ENCODE measurements at places on chromosomes 16 and 17.

DNA sequence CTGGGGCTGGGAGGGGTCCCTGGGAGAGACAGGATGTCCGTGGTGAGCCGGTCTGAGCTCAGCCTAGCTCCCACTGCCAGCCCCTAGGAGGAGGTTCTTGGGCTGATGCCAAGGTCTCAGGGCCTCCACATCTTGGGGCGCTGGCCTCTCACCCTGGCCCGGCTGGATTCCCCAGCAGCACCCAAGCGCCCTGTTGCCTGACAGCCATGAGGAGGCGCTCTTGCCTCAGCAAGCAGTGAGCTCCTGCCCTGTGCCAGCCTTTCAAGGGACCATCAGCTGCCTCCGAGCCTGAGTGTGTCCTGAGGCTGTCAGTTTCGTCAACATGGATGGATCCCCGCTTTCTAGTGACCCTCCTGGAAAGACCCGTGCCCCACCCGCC is 234.9 kb upstream of the CIBAR2 start:
- DNase-seq: no peak

GRCh38 chr17:48262982-48263730 is 155.6 kb downstream of the SNX11 start:
- peak; percentile 25 for DNase-seq

GRCh38 chr16:89036776-89037175 is 56.9 kb upstream of the ACSF3 start:
- no peak for DNase-seq

- no peak for DNase-seq
Measured at GRCh38 chr16:4056161-4057105, 59.8 kb downstream of the ADCY9 start.

- DNase-seq: no peak
Measured at GRCh38 chr16:53745086-53745485, 41.1 kb downstream of the FTO start.

DNA sequence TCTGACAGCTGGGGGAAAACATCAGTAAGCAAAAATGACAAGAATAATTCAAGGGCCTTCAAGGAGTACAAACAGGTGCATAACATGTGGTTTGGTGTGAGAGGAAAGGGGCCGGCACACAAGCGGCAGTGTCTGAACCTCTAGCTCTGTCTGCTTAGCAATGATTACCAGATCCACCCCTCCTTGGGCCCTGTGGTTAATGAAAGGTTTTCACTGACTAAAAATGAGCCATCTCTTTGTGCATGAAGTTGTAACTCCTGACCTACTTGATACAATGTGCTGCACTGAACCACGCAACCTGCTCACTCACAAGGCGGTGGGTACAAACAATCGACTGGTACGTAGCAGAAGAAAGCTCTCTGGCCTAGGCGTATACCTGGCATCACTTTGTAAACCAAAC is 15.1 kb downstream of the FAM117A start:
- no peak for DNase-seq

DNA sequence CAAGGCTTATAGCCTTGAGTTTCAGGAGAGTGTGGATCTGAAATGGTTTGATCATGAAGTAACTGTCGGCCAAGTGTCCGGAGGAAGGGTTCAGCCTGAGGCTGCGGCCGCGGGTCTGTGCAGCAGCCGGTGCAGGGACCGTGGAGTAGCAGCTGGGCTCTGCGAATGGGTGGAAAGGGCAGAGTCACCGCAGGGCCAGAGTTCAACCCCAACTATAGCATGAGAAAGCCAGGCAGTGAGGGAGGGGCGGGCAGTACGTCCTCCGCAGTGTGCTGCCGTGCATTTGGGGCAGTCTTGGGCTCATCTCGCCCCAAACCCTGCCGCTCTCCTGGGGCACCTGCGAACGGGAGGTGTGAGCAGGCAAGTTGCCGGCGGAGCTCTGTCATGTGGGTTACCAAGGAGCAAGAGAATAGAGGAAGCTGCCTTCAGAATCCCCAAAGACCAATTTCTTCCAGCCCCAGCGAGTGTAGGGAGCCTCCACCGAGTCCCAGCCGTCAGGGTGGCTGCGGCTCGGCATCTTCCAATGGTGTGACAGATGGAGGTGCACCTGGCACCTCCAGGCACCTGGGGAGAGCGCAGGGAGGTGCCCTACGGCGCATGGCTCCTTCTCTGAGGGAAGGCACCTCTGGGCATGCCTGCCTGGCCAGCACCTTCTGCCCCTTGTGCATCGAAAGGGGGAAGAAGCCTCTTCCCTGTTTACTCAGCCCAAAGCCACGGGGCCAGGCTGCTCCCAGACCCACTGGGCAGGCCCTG is 87.3 kb downstream of the RPA1 start:
- no peak for DNase-seq

GRCh38 chr17:4073983-4074830 is 68.6 kb downstream of the ZZEF1 start:
- peak; percentile 92 for DNase-seq

- no peak for DNase-seq
Measured at GRCh38 chr17:973053-973452, 6.5 kb downstream of the NXN start.

GRCh38 chr16:61681124-61681523 is 355.1 kb downstream of the CDH8 start:
- no peak for DNase-seq

GRCh38 chr17:77320044-77320440 is 179.3 kb downstream of the SEC14L1 start:
- DNase-seq: peak; percentile 62

- no peak for DNase-seq
Measured at GRCh38 chr16:86888231-86889053, 310.1 kb downstream of the FOXL1 start.

DNA sequence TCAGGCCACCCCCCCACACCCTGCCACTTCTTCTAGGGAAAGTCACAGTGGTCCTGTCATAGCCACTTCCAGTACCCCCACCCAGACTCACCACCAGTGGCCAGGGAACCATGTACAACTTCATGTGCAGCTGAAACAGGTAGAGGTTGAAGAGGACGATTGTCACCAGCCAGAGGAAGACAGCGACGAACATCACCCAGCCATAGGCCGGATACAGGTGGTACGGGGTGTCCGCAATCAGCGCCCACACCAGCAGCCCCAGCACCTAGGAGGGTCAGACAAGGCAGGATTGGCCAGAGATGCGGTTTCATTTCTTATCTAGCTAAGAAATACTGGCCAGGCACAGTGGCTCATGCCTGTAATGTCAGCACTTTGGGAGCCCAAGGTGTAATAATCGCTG is 16.7 kb downstream of the ARL2BP start:
- no peak for DNase-seq

- no peak for DNase-seq
Measured at GRCh38 chr17:44010966-44011647, 3.7 kb downstream of the TMEM101 start.

DNA sequence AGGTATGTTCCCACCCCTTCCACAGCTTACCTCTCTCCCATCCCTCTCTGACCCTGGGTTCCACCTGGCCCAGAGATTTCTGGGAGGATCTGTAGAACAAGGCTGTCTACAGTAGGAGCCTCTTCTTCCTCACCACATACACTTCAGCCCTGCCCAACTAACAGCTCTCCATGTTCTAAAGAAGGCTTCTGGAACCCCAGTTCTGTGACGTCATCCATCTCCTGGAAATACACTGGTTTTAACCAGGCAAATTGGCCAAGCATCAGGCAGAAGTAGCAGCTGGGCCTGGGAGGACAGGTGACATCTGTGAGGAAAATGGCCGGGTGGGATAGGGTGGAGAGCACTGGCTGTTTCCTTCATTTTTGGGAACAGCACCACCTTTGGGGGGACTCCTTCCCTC is at the start of gene LYZL6:
TSS of gene LYZL6 (minus strand) at position 177 of the 400 bp plus-strand sequence. CDS start 4,357 bp downstream, outside the sequence.
- DNase-seq: no peak

DNA sequence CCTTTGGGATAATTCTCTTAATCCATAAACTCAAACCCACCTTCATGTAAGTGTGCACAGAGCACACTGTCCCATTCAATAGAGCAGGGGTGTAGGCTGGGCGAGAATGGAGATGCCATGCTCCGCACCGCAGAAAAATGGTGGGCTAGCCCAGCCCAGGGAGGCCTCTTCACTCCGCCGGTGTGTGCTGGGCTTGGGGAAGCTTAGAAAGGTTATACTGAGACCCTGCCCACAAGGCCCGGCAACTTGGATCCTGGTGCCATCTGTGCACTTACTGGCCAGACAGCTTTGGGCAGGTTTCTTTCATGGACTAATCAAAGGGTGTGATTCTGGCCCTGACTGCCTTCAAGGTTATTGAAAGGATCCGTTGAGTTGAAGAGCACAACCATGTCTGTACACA is 3.7 kb upstream of the STAT5A start:
- no peak for DNase-seq

DNA sequence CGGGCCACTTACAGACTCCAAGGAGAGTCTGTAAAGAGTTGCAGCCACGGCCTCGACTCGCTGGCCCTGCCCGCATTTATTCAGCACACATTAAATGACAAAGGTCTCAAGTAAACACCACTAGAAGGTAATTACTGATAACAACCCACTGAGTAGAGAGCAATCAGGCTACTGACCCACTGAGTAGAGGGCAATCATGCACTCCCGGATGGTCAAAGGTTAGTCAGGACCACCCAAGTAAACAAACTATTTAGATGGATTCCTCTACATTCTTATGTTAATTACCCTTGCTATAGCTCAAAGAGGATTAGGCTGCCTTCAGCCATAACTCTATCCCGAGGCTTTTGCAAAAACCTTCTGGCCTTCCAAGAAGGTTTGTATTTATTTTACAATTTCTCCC is 30.7 kb upstream of the ZNF267 start:
- DNase-seq: no peak

GRCh38 chr17:31200287-31200686 is 96.8 kb downstream of the OMG start:
- peak; percentile 11 for DNase-seq

DNA sequence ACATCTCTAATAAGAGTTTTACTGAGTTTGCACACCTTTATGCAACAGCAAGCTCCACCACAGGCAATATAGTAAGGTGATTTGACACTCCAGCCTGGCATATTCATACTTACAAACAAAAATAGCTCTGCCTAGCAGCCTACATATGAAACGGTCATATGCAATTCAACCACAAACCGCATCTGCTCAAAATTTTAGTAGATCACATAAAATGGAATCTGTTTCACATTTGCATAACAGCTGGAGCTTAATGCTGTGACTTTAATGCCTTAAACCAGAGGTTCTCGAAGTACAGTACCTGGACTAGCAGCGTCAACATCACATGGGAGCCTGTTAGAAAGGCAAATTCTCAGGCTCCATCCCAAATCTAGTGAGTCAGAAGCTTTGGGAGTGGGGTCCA is 578.4 kb downstream of the CDH11 start:
- no peak for DNase-seq

DNA sequence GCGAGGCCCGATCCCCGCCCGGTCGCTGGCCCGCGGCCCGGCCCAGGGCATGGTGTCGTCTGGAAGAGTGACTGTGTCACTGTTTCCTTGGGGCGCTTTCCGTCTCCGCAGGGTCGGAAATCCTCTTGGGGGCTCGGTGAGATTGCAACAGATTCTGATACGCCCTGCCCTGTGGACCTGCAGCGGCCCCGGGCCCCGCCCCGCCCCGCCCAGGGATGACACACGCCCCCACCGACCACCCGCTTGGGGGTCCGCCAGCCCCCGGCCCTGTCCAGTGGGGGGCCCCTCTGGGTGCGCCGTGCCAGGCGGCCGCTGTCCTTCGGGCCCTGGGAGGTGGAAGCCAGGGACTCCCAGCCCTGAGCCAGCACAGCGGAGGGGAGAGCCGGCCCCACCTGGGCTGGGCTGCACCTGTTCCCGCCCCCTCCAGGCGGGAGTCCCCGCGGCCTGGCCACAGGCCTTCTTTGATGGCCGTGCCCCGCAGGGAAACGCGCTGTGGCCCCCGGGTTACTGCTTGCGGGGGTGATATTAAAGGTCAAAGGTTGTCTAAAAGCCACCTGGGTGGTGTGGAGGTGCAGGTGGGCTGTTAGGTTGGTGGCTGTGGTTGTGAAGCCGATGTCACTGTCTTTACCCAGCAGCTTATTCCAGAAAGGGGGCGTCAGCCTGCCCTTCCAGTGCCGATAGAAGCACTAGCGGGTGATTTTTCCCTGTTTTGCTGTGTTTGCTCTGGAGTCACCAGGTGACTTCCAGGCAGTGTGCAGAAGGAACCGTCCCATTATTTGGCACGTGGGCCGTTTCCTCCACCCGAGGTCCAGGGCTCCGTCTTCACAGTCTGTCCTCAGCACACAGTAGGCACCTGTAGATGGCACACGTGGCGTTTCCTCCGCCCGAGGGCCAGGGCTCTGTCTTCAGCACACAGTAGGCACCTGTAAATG is 752 bp downstream of the TBC1D24 start:
- DNase-seq: no peak

Measured in suppressor macrophage treated with lipopolysaccharide for 4 hours (primary cell).